ENCODE measurements at places on chromosomes 3 and 15. TPM values are rescaled to one million over a fixed set of nuclear protein-coding genes. Genes with fewer than 3 reads are reported as not detected.

The GOLGA8J gene
- total RNA-seq, result not detected

DNA sequence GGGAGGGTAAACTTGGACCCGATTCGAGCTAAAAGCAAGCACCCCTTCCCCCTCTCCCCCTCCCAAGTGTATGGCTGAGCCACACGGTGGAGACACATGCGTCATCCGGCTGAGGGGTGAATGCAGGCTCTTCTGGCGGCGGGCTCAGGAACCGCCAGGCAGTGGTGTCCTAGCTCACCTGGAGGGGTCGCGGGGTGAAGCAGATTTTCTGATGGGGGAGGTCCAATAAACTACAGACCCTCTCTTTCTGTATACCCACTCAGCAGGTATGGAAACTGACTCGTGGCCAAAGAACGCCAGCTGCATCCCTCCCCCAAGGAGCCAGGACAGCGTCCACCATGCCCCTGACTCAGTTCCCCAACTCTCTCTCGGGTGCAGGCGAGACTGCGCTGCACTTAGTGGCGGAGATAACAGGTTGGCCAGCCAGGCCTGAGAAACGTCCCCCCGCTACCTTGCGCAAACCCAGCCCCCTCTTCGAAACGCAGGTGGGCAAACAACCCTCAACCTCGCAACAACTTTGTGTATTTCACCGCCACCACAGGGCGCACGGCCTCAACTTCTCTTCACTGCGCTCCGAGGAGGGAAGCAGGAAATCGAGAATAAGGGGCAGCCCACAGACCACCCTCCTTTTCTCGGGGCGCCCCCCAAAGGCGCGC lies 1.3 kb downstream of the MAGI1 start:
- H3K4me1 ChIP-seq, result no peaks in the 10 kb centered on the region
- H3K27me3 ChIP-seq, result no peaks in the 10 kb centered on the region
- peak overlapping the region; percentile 79 for H3K4me3 ChIP-seq
- no peaks in the 10 kb centered on the region for H3K36me3 ChIP-seq
- H3K27ac ChIP-seq, result peak overlapping the region; percentile 96

DNA sequence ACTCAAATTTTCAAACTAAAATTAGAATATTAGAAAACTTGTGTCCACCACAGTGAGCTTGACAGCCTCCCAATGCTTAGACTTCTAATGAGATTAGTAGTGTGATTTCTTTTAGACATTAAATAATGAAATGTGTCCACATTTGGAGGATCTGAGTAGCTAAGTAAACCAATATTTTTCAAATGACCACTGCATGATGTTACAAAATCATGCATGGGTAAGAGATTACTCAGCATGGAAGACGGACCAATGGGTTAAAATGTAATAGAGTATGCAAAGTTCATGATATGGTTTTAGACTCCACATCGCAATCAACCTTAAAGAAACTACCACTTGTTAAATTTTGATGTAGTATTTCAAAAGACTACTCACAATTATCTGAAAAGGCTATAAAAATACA lies 130.6 kb downstream of the IMPG2 start:
- H3K36me3 ChIP-seq, result no peaks in the 10 kb centered on the region
- H3K4me3 ChIP-seq, result no peak overlapping the region
- H3K27me3 ChIP-seq, result no peaks in the 10 kb centered on the region

DNA sequence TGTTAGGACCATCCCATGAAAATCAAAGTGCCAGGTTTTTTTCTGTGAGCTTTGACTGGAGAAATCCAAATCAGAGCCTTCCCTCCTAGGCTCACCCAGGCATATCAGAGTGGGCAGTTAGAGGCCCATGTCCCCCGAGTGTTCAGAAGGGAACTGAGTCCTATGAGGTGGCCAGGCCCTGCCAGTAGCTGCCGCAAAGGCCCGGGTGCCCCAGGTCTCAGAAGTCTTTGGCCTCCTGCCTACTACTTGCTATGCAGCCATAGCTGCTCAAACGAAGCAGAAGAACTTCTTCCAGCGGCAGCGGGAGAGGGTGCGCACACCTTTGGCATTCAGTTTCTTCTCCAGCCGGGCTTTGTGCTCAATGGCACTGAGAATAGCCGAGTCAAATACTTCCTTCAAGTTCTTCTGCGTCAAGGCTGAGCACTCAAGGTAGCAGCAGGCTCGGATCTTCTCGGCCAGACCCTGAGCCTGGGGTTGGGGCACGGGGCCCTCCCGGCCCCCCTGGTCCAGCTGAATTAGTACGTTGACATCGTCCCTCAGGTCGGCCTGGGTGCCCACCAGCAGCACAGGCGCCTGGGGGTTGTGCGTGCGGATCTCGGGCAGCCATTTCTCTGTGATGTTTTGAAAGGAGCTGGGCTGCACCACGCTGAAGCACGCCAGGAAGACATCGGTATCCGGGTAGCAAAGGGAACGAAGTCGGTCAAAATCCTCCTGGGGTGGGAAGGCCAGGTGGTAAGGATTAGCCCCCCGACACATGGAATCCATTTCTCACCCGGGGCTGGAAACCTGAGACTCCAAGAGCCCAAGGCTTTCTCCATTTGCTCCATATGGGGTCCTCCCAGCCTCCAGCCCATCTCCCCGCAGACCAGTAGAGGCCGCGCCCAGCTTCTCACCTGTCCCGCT lies 992 bp downstream of the RHOV start:
- H3K27me3 ChIP-seq, result no peaks in the 10 kb centered on the region
- peaks cover 3% of the 10 kb centered on the region for H3K4me1 ChIP-seq
- H3K36me3 ChIP-seq, result no peaks in the 10 kb centered on the region
- H3K27ac ChIP-seq, result no peak overlapping the region

DNA sequence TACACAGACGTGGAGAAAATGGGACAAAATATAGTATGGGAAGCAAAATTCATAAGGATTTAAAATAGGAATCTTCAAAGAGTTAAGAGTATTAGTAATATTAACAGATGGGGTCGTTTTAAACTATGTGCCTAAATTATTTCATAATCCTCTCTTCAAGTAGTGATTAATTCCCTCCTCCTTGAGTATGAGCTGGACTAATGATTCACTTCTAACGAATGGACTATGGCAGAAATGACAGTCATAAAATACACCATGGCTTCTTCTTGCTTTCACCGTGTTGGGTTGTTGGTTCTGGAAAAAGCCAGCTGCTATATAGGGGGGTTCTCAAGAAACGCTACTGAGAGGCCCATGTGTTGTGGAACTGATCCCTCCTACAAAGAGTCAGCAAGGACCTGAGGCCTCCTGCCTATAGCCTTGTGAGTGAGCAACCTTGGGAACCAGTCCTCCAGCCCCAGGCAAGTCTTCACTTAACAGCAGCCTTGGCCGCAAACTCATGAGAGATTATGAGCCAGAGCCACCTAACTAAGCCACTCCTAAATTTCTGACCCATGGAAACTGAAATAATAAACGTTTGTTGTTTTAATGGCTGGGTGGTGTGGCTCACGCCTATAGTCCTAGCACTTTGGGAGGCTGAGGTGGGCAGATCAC lies 64.8 kb upstream of the ABHD2 start:
- H3K27me3 ChIP-seq, result no peaks in the 10 kb centered on the region
- DNase-seq, result no peak
- H3K36me3 ChIP-seq, result no peaks in the 10 kb centered on the region
- no peaks in the 10 kb centered on the region for H3K4me1 ChIP-seq
- no peak overlapping the region for H3K4me3 ChIP-seq
- H3K27ac ChIP-seq, result no peak overlapping the region

DNA sequence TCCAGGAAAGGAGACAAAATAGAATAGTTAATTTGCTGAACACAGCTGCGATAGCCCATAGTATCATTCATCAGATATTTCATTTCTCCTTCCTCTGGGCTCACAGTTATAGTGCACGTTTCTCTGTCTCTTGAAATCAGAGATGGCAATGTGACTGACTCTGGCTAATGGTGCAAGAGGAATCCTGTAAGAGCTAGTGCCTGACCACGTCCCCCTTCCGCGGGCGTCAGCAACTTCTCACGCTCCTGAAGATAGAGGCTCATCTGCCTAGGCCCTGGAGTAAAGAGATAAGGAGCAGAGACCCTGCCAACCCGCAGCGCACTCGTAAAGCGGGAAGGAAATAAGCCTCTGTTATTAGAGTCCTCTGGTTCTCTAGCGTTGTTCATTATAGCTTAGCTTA lies 391.8 kb downstream of the VPS13C start:
- no peaks in the 10 kb centered on the region for H3K36me3 ChIP-seq
- DNase-seq, result peak; percentile 60
- no peaks in the 10 kb centered on the region for H3K27me3 ChIP-seq
- H3K4me3 ChIP-seq, result no peak overlapping the region
